ENCODE measurements at places on chromosomes 2 and 18.
A peak's percentile ranks its signal among the peaks of the same experiment; 100 is the strongest.

- DNase-seq, result no peak
Observed at GRCh38 chr18:27164905-27165304, 20.2 kb downstream of the CHST9 start.

GRCh38 chr2:133509777-133510176, 58.5 kb downstream of the NCKAP5 start:
- no peak for DNase-seq

DNA sequence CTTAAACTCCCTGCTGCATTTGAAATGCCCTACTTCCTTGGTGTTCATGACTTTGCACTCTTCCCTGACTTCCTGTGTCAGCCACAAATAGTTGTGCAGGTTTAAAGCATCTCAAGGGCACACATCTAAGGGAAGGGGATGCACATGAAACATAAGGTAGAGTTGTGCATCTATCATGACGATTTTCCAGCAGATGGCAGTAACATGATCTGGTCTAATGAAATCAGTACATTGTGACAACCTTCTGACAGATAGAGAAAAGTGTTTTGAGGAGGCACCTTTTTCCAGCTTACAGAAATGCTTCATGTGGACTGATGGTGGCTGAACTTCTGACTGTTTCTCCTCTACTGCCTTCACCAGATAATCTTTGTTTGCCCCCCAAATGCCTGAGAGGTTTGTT, 238.9 kb downstream of the XIRP2 start:
- peak; percentile 23 for DNase-seq

DNA sequence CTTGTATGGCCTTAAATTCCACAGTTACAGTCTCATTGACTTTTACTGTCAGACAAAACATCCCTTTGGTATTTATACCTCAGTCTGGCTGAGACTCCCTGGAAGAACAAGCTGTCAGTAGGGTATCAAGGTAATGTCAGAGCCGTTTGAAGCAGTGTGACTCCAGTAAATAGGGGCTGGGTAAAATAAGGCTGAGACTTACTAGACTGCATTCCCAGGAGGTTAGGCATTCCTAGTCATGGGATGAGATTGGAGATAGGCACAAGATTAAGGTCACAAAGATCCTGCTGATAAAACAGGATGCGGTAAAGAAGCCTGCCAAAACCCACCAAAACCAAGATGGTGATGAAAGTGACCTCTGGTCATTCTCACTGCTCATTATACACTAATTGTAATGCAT, 219.5 kb upstream of the SKOR2 start:
- no peak for DNase-seq

DNA sequence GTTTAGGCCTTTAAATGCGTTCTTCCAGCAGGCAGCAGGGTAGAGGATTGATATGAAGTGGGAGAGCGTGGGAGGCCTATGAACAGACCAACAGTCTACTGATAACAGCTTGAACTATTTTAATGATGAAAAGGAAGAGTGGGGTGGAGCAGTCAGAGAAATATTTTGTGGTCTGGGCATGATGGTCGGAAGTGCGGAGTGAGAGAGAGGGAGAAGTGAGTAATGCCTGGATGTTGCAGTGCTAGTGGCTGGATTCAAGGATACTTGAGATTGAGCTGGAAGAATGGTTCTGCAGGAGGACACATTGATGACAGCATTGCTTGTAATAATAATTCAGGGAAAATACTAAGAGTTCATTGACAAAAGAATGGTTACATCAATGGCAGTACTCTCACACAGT, 151.0 kb upstream of the DAPL1 start:
- no peak for DNase-seq

DNA sequence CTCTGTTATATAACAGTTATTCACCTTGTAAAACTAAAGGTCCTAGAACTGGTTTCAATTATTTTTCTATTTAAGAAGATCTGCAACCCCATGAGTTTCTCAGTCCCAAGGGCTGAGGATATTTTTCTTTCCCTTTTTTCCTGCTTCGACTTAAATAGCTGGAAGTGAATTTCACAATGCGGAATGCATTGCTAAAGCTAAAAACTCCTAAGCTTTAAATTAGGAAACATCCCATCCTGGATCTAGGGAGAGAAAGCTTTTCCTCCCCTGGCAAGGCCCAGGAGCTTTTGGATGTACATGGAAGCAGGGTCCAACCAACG, 1.4 kb downstream of the RFX8 start:
- no peak for DNase-seq

DNA sequence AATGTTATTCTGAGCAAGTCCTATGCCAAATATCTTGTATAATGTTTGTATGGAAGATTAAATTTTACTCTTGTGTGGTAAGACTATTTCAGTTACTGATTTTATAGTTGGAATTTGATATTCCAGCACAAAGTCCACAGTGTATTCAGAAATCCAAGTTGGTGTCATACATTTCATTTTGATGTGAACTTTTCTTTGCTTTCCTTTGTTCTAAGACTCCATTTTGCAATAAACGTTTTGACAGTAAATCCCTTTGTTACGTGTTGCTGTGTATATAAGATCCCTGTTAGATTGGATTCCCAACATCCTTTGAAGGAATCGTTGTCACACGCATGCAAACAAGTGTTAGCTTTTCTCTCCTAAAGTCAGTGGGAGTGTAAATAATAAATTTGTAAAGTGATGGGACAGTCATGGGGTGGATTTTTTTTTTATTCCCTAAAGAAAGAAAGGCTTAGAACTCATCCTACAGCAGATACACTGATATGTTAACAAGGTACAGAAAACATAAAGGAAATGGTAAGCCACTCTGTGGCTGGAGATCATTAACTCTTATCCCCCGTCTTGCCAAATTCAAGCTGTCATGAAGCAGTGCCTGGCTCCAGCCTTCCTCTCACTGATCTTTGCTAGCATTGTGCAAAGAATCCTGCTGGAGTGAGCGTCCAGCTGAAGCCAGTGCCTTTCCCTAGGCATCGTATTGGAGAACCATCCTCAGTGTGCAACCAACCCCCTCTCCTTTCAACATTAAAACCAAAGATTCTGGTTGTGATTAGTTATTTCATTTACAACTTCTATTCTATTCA, 127.6 kb upstream of the CDCA7 start:
- peak; percentile 66 for DNase-seq

DNA sequence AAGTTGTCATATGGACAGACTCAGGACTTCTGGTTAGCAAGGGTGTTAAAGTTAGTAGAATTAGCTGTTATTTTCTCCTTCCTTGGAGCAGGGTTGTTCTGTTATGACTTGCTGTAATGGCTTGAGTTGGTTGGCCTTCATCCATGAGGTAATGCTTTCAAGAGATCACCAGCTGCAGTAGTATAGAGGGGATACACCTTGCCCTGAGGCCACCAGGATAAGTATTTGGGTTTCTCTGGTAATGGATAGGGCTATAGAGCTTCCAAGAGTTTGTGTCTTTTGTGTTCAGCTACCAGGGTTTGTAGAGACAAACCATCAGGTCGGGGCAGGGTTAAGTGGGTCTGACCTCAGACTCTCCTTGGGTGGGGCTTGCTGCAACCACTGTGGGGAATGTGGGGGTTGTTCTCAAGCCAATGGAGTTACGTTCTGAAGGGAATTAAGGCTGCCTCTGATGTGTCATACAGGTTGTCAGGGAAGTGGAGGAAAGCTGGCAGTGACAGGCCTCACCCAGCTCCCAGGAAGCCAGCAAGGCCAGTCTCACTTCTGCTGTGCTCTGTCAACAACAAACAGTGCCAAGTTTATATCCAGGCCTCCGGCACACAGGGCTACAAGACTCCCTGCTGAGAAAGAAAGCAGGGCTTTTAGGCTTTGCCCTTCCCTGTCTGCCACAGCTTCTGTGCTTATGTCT, 356.6 kb downstream of the SPAG16 start:
- DNase-seq, result no peak

GRCh38 chr2:29761278-29761677, 160.1 kb downstream of the ALK start:
- DNase-seq, result no peak

DNA sequence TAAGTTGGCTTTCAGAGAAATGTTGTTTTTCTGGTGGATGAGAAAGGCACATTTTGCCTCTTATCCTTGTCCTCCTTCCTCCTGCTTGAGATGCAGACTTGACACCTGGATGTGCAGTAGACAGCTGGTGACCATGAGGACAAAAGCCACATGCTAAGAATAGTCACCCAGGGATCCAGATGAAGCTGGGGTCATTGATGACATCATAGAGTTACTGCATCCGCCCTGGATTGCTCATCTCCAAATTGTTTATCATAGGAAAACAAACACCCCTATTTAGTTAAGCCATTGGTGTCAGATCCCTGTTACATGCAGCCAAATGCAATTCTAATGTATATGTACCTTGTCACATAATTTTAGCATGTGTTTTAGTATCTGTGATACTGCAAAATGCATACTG, 16.3 kb upstream of the SLC1A4 start:
- DNase-seq, result no peak

All from HuH-7 (cell line).